Transverse colon (tissue), 4 donors: ENCODE measurements at places on chromosomes 13 and 19. TPM values are rescaled to one million over a fixed set of nuclear protein-coding genes. Genes with fewer than 3 reads are reported as not detected.

The GAPDHS gene
- not detected for total RNA-seq

The CEACAM3 gene
- total RNA-seq: not detected

The ZFP36 gene
- total RNA-seq: 332 TPM

The ZNF497 gene
- total RNA-seq: 1.6 TPM

The ADAMTSL5 gene
- 3.7 TPM for total RNA-seq

The C19orf85 gene
- not detected for total RNA-seq

The RNF17 gene
- not detected for total RNA-seq

The TEX26 gene
- not detected for total RNA-seq

The TMEM221 gene
- not detected for total RNA-seq

The DCT gene
- not detected for total RNA-seq

The GPR12 gene
- total RNA-seq: not detected

The PRMT1 gene
- 45.6 TPM for total RNA-seq

The ZSCAN4 gene
- not detected for total RNA-seq

The FGF21 gene
- total RNA-seq: not detected

The ETFB gene
- 147 TPM for total RNA-seq

The ZNF175 gene
- 5.6 TPM for total RNA-seq

The RNF225 gene
- total RNA-seq: not detected

The HIPK4 gene
- total RNA-seq: not detected

The PSG3 gene
- total RNA-seq: not detected

The POSTN gene
- total RNA-seq: 28.7 TPM

The HNRNPA1L2 gene
- 1.5 TPM for total RNA-seq

The KIR3DL2 gene
- not detected for total RNA-seq

The CLEC17A gene
- 0.41 TPM for total RNA-seq

The ZNF296 gene
- total RNA-seq: 3.7 TPM

The PCP2 gene
- total RNA-seq: not detected

The MYO1F gene
- 6.6 TPM for total RNA-seq

The TPTE2 gene
- total RNA-seq: not detected

The RNF113B gene
- not detected for total RNA-seq

The C1QTNF9B gene
- not detected for total RNA-seq

The YJEFN3 gene
- 4.5 TPM for total RNA-seq

The LGALS7 gene
- total RNA-seq: not detected

The ZNF98 gene
- not detected for total RNA-seq

The ZNF888 gene
- total RNA-seq: 11.4 TPM

The LAIR2 gene
- total RNA-seq: 3.2 TPM

The CERS4 gene
- total RNA-seq: 3.4 TPM

The CKAP2 gene
- 16.3 TPM for total RNA-seq

The NPHS1 gene
- total RNA-seq: not detected

The TSC22D1 gene
- 267 TPM for total RNA-seq

The WASF3 gene
- 3.5 TPM for total RNA-seq

The SIGLEC5 gene
- not detected for total RNA-seq

The C19orf33 gene
- total RNA-seq: 76.0 TPM

The KASH5 gene
- not detected for total RNA-seq

The SLC46A3 gene
- total RNA-seq: 6.4 TPM

The PTGER1 gene
- total RNA-seq: not detected

The RFPL4AL1 gene
- not detected for total RNA-seq

The MBD3L2 gene
- total RNA-seq: not detected

The PSG7 gene
- total RNA-seq: not detected

The DLL3 gene
- total RNA-seq: not detected

The TMEM190 gene
- total RNA-seq: not detected

The PGLYRP1 gene
- not detected for total RNA-seq

The GJB2 gene
- 36.5 TPM for total RNA-seq

The SLAIN1 gene
- total RNA-seq: 1.1 TPM

The UPK1A gene
- total RNA-seq: not detected

The CDC34 gene
- 72.0 TPM for total RNA-seq

The MEIS3 gene
- 7.1 TPM for total RNA-seq

The TTC9B gene
- total RNA-seq: not detected
